ENCODE measurements at places on chromosomes 16 and 17.

DNA sequence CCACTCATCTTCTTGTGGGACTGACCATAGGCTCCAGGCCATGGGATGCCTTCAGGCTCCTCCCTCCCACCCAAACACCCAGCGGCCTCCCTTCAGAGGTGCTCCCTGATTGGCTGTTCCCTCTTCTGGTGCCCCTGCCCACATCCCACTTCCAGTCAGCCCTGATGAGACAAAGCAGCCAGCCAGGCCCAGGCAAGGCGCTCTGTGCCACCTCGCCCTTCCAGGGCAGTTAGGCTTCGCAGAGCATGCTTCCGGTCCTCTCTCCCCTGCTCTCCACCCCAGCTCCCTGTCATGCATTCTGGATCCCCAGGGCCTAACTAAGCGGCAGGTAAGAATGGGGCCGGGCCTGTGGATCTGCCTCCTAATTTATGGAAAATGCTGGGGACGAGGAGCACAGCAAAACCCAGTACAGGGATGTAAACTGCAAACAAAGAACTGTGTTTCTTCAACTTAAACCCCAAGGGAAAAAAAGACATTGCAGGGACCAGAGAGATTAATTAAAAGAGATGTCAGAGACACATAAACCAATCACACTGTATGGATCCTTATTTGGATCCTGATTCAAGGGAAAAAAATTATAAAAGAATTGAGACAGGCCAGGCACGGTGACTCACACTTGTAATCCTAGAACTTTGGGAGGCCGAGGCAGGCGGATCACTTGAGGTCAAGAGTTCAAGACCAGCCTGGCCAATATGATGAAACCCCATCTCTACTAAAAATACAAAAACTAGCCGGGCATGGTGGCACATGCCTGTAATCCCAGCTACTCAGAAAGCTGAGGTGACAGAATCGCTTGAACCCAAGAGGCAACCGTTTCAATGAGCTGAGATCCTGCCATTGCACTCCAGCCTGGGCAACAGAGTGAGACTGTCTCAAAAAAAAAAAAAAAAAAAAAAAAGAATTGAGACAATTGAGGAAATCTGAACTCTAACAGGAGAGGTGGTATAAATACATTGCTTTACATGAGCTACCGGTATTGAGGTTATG, 26.0 kb downstream of the ZDHHC7 start:
- no peak for DNase-seq

DNA sequence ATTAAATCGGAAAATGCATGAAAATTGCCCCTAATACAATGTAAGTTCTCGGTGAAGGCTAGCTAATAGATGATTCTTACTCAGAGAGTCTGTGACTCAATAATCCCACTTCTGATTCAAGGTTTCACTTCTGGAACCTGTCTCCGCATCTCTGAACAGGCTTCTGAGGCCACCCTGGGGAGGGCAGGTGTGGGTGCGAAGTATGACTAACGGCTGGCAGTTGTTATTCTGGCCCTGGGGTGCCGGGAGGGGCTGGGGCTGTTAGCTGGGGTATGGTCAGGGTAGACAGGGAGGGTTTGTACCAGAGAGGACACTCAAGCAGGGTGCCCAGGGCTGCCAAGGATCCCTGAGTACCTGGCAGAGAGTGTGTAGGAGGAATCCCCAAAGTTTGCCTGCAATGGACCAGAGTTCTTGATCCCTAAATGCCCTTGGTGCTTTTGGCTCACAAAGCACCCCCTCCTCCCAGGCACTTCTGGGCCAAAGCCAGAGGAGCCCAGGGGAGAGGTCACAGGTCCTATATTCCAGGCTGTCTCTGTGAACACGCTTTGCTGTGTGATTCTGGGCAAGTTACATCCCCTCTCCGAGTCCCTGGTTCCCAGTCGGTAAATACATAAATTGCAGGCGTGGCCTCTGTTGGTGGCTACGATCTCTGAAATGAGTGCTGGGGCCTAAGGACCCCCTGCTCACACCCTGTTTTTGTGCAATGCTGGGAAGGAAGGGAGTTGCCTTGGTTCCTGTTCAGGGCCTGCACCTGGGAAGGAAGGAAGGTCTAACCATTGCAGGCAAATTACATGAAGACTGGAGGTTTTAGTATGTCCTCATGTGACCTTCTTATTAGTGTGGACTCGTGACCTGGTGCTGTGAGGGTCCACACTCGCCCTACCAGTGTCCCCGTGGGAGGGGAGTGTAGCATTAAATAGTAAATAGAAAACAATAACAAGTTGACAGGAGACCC, 49.9 kb upstream of the CPNE2 start:
- no peak for DNase-seq

- no peak for DNase-seq
These were observed 2.2 kb upstream of the NTN3 start for GRCh38 chr16:2468725-2469398.

DNA sequence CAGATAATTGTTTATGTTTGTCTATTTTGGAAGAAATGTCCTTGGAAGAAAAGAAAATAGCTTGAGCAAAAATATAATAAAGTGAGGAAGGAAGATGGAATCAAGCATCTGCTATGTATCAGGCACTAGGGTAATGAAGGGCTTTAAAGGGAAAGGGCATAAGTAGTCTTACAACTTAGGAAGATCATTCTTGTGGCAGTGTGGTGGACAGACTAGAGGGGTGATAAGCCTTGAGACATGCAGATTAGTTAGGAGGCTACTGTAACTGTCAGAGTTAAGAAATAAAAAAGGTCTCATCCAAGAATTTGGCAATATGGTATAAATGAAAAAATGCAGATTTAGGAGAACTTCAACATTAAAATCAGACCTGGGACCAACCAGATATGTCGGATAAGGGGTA, 14.9 kb downstream of the FAM222B start:
- no peak for DNase-seq

GRCh38 chr17:32909787-32910369, 18.1 kb upstream of the TMEM98 start:
- DNase-seq, result peak; percentile 54

DNA sequence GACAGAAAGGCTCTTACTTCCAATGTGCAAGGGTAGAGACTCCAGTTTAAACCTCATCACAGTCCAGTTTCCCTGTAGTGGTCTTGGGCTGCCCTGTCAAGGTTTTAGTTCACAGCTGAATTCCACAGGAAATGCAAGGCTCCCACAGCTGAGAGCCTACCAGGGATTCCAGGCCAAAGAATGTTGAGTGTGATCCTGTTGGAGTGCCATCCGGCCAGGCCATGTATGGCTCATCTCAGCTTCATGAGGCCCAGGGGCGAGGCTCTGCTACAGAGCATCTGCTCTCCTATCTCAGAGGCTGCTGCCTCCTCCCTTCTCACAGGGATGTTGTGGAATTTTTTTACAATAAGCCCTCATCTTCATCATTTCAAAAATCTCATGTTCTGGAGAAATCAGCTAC, 239.8 kb upstream of the CCL2 start:
- DNase-seq, result no peak

- no peak for DNase-seq
These were observed 70.1 kb downstream of the NLK start for GRCh38 chr17:28112606-28113005.

- no peak for DNase-seq
These were observed 29.1 kb downstream of the ARSG start for GRCh38 chr17:68320311-68320865.

GRCh38 chr16:2195322-2196161, 863 bp downstream of the CASKIN1 start:
- no peak for DNase-seq

DNA sequence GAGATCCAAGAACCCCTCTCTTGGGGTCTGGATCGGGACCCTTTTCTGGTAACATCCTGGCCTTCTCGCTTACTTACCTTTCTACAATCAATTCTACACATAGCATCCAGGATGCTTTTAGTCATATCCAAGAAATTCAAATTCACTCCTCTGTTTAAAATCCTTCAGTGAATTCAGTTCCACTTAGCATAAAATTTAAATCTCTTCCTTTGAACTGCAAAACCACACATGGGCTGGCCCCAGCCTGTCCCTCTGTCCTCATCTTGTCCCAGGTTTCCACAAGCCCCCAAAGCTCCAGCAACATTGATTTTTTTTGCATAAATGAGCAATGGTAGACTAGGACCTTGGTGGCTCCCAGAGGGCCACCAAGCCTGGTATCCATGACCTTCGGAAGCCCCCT, 96.4 kb upstream of the C16orf82 start:
- DNase-seq, result no peak

DNA sequence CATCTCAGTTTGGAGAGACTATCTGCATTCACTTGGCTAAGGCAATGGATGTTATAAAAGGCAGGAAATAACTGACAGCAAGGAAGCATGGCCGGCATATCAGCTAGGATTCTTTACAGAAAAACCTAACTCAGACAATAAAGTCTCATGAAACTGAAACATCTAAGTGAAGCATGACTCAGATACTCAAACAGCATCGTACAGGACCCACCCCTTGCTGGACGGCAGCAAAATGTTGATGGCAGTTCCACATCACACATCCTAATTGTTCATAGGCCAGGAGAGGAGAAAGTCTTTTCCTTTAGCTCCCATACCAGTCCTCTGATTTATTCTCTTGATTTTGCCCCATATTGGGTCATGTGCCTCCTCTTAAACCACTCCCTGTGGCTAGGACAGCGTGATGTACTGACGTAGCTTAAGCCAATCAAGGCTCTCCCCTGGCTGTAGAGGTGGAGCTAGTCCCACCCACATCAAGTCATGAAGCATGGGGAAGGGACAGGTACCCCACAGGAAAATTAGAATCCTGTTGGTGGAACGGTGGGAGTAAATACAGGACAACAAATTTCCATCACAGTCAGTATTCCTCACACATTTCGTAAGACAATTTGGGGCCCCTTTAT, 178.9 kb downstream of the IRX3 start:
- no peak for DNase-seq

- peak; percentile 16 for DNase-seq
These were observed 885 bp downstream of the ZNF207 start for GRCh38 chr17:32350666-32351418.

DNA sequence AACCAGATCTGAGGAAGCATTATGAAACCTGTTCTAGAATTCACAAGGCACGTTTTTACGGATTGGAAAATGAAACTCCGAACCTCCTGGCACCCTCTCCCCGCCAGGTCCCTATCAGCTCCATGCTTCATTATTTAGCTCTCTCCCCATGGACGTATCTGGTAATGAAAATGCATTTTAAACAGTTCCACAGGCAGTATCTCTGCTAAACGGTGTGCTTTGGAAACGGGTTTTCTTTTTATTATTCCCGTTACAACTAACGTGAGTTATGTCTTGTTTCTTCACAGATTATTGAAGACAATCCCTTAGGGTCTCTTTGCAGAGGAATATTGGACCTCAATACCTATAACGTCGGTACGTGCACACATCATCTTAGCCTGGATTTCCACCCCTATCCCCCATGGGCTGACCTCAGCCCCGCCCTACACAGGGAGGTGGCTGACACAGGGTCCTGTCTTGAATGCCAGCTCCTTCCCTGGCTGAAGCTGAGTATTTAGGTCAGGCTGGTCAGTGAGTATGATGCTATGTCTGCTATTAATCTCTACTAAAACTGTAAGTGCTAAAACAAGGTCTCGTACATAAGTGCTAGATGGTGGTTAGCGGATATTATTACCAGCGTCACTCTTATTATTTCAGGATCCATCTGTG, 82.9 kb downstream of the SDR42E1 start:
- no peak for DNase-seq

DNA sequence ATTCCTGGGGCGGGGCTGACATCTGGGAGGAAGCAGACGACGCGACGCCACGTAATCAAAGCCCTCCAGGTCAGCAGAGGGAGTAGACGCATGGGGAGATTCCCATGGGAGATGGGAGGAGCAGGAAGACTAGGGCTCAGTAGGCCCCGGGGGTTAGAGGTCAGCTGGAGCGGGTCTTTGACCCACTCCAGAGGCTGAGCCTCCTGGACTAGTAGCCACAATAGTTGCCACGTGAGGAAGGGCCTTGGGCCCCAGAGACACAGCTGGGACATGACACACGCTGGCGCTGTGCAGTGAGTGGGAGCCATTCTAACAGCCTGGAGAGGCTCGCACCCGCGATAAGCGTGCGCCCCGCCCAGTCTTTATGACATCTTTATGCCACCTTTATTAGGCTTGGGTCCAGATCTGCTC, 95.7 kb upstream of the AMZ2 start:
- DNase-seq, result no peak

GRCh38 chr16:89343501-89344457, 126.3 kb downstream of the ZNF778 start:
- no peak for DNase-seq

DNA sequence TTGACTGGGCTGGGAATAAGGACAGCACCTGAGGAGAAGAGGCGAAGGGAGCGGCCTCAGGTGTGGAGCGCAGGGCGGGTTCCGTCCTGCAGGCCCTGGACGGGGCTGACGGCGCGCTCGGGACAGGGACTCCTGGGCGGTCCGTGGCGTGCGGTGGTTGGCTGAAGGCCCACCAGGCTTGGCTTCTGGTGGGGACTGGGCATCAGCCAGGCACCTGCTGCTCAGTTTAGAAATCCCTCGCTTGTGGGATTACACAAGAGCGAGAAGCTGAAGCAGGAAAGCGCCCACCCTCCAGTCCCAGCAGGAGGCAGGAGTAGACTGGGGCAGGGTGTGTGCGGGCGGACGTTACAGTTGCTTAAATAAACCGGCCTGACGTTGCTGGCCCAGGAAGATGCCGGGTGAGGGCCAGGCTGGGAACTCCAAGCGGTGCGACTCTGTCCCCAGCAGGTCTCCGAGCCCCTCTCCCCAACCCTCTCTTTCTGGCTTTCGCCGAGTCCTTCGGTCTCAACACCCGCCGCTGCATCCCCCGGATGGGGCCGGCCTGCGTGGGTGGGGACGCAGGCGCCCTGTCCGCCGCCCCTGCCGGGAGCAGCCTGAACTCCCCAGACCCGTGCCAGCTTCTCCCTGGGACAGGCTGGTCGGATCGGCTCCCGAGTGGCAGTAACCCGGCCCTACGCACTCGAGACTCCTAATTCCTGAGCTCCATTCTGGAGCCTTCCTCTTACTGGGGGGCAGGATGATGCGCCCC, 639 bp downstream of the MIF4GD start:
- DNase-seq, result peak; percentile 60

GRCh38 chr16:25838724-25839186, 147.0 kb downstream of the HS3ST4 start:
- peak; percentile 44 for DNase-seq

DNA sequence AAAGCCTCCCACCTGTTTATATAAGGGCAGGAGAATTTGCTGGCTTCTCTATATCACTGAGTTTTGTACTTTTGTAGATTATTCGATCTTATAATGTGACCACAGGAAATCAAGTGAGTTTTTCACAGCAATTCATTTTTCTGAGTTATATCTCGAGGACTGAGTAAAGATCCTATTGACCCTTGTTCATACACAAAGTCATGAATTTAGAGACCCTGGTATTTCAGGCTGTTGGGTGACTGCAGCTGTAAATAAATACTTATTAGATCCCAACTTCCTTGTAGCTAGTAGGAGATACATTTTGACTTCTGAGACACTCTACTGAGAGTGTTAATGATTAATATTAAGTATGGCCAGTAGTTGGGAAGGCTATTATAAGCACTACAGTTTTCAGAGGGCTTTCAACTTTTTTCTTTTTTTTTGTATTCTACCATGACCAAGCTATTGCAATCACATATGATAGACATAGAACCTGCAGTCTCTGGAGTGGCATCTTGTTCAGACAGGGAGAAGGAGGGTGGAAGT, 3.2 kb upstream of the KRT20 start:
- DNase-seq, result no peak

GRCh38 chr17:48727415-48728175, 955 bp downstream of the HOXB13 start:
- no peak for DNase-seq
